ENCODE measurements at places on chromosomes 16 and 17. TPM values are rescaled to one million over a fixed set of nuclear protein-coding genes. Genes with fewer than 3 reads are reported as not detected.

The NME1 gene
- 137 TPM for total RNA-seq

The AGRP gene
- total RNA-seq: not detected

The TEX19 gene
- total RNA-seq: not detected

The TNP2 gene
- total RNA-seq: not detected

The PRSS36 gene
- total RNA-seq: 0.30 TPM

The KRT28 gene
- not detected for total RNA-seq

The CDH3 gene
- total RNA-seq: 0.14 TPM

The SHBG gene
- 0.37 TPM for total RNA-seq

The CD300LB gene
- not detected for total RNA-seq

The ADGRG3 gene
- total RNA-seq: not detected

The ABHD15 gene
- total RNA-seq: 8.0 TPM

The WNT9B gene
- total RNA-seq: not detected

The PABPN1L gene
- total RNA-seq: not detected

Measured in smooth muscle cell of the umbilical artery (primary cell).